Muscle of arm (tissue), 14 donors: ENCODE measurements at places on chromosomes 2 and 18. TPM values are rescaled to one million over a fixed set of nuclear protein-coding genes. Genes with fewer than 3 reads are reported as not detected.
A peak's percentile ranks its signal among the peaks of the same experiment; 100 is the strongest.

- DNase-seq = no peak
Observed at GRCh38 chr18:58865701-58866065, 1.0 kb downstream of the ZNF532 start.

GRCh38 chr2:2507417-2507997, 176.4 kb upstream of the MYT1L start:
- DNase-seq = no peak

Gene FOXD4L1
- polyA plus RNA-seq = 1.2 TPM

DNA sequence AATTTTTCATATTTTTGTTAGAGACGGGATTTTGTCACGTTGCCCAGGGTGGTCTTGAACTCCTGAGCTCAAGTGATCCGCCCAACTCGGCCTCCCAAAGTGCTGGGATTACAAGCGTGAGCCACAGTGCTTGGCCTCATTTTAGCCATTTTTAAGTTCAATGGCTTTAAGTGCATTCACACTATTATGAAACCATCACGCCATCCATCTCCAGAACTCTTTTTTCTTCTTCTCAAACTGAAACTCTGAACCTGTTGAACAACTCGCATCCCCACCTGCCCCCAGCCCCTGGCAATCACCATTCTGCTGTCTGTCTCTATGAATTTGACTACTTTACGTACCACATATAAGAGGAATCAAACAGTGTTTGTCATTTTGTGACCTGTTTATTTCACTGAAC, 31.3 kb upstream of the ASB18 start:
- no peak for DNase-seq

DNA sequence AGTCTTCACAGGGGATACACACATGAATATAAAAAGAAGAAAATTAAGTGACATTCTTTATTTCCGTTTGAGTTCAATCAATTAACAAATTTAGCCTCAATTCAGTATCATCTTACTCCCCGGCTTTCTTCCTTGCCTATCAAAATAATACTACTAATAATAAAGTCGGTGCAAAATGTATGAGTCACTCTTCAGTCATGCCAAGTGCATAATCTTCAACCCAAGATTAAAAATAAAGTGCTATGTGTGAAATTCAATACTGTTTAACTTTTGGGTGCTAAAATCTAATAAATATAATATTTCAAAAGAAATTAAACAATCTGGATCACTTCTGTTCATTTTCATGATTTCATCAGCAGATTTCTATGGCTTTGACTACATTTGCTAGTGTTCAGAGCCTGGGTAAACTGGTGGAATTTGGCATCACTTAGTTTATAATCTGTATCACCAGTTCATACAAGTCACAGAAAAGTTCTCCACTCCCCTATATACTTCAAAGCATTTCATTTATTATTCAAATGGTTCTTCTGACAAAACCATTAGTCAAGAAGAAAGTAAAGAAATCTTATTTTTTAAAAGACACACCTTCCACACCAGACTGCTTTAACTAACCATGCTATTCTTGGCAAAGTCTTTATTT, 183.6 kb downstream of the THADA start:
- DNase-seq = no peak

- DNase-seq = peak; percentile 56
Observed at GRCh38 chr2:235577404-235578330, 83.8 kb downstream of the AGAP1 start.

- DNase-seq = no peak
Observed at GRCh38 chr18:23871410-23871809, 143.1 kb upstream of the TTC39C start.

Gene GAD1
- 0.41 TPM for polyA plus RNA-seq

Gene CTAGE1
- not detected for polyA plus RNA-seq

Gene CDK5R2
- not detected for polyA plus RNA-seq

- no peak for DNase-seq
Observed at GRCh38 chr2:189696223-189696622, 21.8 kb downstream of the ANKAR start.

Gene DSG4
- polyA plus RNA-seq = not detected

DNA sequence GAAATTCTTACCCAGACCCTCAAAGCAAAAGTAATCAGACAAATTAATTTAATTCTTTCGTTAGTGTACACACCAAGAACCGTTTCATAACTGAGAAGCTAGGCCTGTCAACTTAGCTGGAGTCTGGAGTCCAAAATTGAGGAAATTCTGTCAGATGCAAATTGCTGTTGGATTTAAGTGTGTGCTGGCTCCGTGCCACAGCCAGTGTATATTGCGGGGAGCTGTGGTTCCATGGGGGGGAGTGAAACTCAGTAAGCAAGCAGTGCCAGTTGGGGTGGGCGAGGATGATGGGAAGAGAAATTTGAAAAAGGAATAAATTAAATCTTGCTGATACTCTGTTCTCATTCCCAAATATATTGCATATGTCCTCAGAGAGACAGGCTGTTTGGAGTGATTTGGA, 4.0 kb downstream of the ARPC2 start:
- DNase-seq = no peak

- DNase-seq = no peak
Observed at GRCh38 chr18:69636529-69637301, 236.0 kb downstream of the DOK6 start.

DNA sequence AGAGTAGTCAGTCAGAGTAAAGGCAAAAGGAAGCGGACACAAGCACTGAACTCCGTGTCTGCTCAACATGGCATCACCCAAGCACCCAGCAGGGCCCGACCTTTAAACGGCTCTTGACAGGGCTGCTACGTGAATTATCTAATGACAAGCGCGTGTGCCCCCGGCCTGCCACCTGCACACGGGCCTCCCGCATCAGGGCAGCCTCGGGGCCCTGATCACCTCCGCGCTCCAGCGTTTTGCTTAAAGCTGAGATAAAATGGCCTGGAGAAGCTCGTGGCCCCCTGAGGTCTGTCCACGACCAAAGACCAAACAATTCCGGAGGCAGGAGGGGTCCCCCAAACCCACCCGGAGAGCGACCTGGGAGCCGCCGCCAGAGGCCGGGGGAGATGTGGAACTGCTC, 376 bp downstream of the NDUFA10 start:
- DNase-seq = peak; percentile 10

- no peak for DNase-seq
Observed at GRCh38 chr18:48914581-48915251, 36.0 kb downstream of the SMAD7 start.

DNA sequence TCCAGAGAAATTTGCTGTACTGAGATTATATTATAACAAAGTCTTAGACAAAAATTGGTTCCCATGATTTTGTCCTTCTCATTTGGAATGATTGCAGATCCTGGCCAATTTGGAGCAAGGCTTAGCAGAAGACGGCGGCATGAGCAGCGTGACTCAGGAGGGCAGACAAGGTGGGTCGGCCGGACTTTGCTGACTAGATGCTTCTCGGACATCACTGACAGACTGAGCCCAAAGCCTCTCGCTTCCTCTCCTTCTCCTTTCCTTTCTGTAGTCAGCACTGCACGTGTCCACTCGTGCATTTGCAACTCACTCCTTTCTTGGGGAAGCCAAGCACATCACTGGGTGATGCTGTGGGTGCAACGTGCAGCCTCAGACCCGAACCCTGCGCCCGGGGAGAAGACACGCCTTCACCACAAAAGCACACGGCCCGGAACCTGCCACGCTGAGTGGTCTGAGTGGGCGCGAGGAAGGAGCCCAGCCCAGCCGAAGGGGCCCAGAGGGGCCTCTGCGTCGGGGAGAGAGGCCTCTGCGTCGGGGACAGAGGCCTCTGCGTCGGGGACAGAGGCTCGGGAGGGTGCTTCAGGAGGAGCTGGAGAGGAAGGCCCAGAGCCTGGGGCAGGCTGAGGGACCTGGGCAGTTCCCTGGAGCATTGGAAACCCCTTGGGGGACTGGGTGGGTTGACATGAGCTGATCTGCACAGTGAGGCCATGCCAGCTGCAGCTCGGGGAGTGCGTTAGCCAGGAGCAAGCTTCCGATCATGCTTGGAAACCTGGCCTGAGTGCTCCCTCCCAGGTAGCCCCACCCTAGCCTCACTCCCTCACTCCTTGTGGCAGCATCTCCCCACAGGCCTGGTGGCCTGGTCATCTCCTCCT, 61.6 kb downstream of the ADI1 start:
- DNase-seq = no peak

Gene APCDD1
- polyA plus RNA-seq = 11.1 TPM

DNA sequence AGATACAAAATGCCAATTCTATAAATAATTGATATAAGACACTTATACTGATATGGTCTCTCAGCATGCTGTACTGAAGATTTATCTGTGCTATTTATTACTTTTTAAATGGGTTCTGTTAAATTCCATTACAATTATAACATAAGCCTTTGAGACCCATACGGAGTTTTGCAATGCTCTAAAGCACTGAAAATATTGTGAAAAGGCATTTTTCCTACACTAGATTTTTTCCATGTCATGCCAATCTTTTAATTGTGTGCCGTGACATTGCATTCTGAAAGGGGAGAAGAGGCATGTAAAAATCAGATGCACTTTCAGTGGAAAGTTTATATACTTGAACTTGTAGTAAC, 46.5 kb downstream of the EFEMP1 start:
- DNase-seq = no peak

DNA sequence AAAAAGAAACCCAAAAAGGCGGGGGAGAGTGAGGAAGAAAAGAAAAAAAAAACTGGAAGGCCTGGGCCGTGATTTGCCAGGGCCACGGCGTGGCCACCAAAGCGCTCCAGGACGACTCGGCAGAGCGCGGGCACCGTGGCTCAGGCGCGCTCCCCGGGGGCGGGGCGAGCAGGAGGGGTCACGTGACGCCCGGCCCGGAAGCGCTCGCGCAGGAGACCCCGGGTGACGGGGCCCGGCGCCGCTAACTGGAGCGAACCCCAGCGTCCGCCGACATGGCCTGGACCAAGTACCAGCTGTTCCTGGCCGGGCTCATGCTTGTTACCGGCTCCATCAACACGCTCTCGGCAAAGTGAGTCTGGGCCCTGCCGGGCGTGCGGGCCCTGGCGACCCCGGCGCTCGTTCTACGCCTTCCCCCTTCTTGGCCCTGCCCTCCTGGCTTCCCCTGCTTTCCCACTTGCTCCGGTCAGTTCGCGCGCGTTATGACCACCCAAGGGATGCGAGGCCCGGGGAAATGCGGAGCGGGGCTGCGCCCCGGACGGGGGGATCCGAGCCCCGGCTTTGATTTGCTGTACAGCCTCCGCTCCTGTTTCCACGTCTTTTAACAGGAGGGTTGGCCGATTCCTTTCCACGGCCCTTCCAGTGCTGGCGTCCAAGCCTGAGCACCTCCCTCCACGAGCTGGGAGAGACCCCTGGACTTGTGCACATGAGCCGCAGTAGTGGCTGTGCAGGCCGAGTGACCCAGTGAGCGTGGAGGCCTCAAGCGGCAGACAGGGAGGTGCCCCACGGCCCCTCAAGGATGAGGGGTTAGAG, at the start of gene SLC35F6:
TSS of gene SLC35F6 (plus strand) at position 207 of the 810 bp plus-strand sequence. CDS start at position 273, 66 bp downstream.
- peak; percentile 81 for DNase-seq

Gene CTNNA2
- not detected for polyA plus RNA-seq

Gene CRYGC
- polyA plus RNA-seq = not detected

- no peak for DNase-seq
Observed at GRCh38 chr2:218432676-218433365, 13.9 kb downstream of the VIL1 start.

Gene MAB21L4
- polyA plus RNA-seq = 7.3 TPM

DNA sequence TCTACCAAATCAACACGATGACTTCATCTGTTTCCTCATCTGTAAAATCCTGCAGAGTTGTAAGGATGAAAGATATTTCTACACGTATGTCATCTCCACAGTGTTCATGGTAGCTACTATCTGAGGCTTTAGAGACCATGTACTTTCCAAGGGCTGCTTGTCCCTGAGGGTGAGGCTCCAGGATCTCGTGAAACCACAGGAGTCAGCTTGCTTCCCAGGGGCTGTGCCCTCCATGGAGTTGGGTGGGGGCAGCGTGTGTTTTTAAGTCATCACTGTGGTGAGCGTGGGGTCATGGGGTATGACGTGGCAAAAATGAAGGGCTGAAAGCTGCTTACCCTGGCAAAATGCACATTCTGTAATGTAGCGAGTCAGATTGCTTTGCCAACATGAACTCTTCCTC, 81.6 kb downstream of the ASAP2 start:
- DNase-seq = no peak

- DNase-seq = no peak
Observed at GRCh38 chr2:239230318-239231052, 170.3 kb downstream of the HDAC4 start.

DNA sequence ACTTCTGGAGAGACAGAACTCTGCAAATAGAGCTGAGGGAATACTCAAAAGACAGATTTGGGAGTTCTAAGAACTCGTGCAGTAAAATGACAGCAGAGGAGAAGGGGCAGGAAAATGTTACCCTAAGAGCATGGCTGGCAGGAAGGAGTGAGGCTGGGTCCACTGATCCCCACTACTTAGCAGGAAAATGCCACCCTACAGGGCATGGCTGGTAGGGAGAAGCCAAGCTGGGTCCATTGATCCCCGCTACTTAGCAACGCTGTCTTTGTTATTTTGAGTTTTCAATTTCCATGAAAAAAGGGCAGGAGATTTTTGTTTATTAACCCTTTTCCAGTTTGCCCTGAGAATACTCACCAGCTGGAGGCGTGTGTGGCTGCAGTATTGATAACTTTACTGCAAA, 100.3 kb upstream of the TMEM200C start:
- DNase-seq = no peak

DNA sequence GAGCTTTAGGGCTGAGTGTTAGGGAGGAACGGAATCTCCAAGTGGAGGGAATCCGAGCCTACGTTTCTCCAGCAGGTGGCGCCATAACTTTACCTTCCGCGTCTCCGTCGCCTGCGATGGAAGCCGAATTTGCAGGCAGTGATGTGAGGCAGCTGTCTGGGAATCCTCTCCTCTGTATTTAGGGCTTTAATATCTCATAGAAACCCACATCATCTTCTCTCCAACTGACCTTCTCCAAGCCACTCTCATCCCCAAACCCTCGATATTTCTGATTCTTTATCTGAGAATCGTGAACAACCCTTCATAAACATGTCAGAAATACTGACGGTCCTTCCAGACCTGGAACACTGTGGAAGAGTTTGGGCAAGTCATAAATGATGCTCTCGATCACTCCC, 27.5 kb downstream of the SIX2 start:
- DNase-seq = peak; percentile 86

GRCh38 chr18:80202264-80202998, 44.9 kb downstream of the PARD6G start:
- no peak for DNase-seq

Gene TDRD15
- not detected for polyA plus RNA-seq

DNA sequence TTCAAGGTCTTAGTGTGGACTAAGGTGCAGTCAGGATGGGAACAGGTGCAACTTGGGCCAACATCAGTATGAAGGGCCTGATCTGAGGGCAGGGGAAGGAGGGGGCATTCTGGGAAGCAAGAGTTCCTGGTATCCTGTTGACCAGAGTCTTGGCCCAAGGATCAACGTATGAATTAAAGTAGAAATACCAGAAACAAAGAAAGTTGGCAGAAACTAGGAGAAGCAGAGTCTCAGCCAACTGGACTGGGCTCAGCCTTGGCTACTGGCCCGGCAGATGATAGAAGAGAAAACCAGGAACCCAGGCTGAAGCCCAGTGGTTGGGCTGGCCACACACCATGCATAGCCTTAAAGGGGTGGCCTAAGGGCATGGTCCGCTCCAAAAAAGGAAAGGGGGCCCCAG, 2.3 kb downstream of the CETN1 start:
- peak; percentile 66 for DNase-seq

Gene IL1RL1
- 0.27 TPM for polyA plus RNA-seq

Gene PTPN4
- polyA plus RNA-seq = 24.4 TPM

Gene FBXO15
- not detected for polyA plus RNA-seq
